ENCODE measurements at places on chromosomes 5 and 9. TPM values are rescaled to one million over a fixed set of nuclear protein-coding genes. Genes with fewer than 3 reads are reported as not detected.

GRCh38 chr5:15752663-15753285 lies 252.8 kb downstream of the FBXL7 start:
- no peak for DNase-seq

STPG3 gene
- total RNA-seq: 0.26 TPM

DNA sequence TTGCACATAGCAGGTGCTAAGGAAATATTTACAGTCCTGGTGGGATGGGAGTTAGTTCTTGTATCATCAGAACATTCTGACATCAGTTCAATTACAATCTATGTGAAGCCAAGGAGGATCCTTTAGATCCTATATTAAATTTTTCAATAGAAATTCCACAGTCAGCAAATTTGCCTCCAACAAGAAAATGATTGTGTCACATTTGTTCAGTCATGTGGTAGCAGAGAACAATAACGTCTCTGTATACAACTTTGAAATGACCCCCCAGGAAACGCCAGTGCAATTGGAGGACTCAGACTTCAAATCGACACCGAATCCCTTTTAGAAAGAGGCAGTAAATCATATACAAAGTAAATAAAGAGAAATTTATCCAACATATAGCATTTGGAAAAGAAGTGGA lies 392.1 kb downstream of the DTWD2 start:
- DNase-seq: no peak

GRCh38 chr9:136163248-136163850 lies 41.6 kb downstream of the LHX3 start:
- no peak for DNase-seq

CCDC180 gene
- total RNA-seq: 10.1 TPM

GRCh38 chr9:101427957-101428655 lies 7.5 kb downstream of the ALDOB start:
- no peak for DNase-seq

GRCh38 chr9:100396769-100397168 lies 30.2 kb upstream of the MSANTD3 start:
- DNase-seq: no peak
